ENCODE measurements at places on chromosomes 2 and 18. TPM values are rescaled to one million over a fixed set of nuclear protein-coding genes. Genes with fewer than 3 reads are reported as not detected.

DNA sequence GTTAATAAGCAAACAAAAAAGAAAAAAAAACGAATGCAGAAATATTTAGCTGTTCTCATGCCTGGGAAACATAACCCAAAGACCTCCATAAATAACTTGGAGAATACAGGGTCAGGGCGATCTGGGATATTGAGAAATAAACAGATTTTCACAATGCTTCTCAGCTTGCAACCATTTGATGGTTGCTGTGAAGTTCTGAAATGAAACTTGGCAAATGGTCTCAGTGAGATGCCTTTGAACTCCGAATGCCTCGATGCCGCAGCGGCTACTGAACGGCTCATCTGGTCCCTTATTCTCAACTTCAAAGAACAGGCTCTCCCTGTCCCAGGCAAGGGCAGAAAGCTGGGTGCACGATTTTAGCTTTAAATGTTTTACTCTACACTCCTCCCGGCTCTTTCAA, 78.1 kb downstream of the ZNF516 start:
- DNase-seq, result peak; percentile 96

GRCh38 chr18:37476611-37477295, 88.8 kb downstream of the CELF4 start:
- no peak for DNase-seq

GPBAR1 gene
- total RNA-seq, result 3.2 TPM

CD8B2 gene
- total RNA-seq, result not detected

- peak; percentile 55 for DNase-seq
These were observed 81.0 kb downstream of the SP3 start for GRCh38 chr2:173884025-173884802.

GRCh38 chr18:31482051-31482450, 15.9 kb upstream of the DSG2 start:
- no peak for DNase-seq

Data from lung (tissue), 17 donors.